ENCODE measurements at places on chromosomes 3 and 15.

GRCh38 chr3:179907784-179908482, 128.8 kb downstream of the PEX5L start:
- no peak for DNase-seq

DNA sequence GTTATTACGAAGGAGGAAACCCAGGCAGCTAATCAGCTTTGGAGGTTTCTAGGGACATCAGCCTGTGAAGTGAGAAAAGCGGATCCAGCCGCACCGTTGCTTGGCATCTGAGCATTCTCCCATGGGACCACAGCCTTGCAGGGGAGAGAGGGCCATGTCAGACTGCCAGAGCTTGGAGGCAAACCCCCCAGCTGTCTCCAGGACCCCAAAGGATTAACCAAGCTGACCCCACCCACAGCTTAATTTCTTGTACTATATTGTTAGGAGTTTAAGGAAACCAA, 5.1 kb downstream of the IGDCC3 start:
- no peak for DNase-seq

- no peak for DNase-seq
These were observed 6.8 kb downstream of the LTK start for GRCh38 chr15:41506796-41507341.

GRCh38 chr3:46427916-46428833, 21.1 kb downstream of the CCRL2 start:
- no peak for DNase-seq

DNA sequence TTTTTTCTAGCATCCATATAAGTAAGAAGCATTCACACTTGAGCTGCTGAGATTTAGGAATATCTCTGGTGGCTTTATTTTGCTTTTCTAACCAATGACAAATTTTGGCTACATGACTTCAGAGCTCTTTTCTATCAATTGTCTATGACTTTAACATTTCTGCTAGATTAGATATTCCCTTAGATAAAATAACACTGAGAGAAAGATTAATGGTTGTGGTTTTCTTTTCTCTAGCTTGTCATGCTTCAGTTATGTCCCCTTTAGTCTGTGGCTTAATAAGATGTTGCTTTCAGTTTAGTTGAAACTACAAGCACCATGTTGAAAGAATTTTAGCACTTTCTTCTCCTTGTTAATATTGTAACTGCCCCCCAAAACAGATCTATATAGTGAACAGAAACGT, 665.6 kb upstream of the CCDC54 start:
- no peak for DNase-seq

GRCh38 chr3:13171704-13172643, 98.7 kb upstream of the IQSEC1 start:
- no peak for DNase-seq

DNA sequence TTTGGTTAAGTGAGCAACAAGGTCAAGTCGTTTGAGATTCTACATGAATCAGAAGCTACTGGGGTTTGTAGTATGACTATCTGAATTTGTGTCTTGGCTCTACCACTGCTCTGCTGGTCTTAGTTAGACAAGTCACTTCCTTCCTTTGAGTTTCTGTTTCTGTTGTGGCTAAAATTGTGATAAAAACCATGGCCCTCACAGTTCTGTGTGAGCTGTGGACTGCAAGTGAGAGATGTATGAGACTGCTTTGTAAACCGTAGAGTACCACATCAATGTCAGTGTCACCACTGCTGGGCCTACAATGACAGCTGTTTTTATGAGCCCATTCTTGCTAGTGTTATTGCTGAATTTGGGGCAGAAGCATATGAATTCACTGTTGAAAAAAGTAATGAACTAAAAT, 32.7 kb downstream of the RARB start:
- no peak for DNase-seq

DNA sequence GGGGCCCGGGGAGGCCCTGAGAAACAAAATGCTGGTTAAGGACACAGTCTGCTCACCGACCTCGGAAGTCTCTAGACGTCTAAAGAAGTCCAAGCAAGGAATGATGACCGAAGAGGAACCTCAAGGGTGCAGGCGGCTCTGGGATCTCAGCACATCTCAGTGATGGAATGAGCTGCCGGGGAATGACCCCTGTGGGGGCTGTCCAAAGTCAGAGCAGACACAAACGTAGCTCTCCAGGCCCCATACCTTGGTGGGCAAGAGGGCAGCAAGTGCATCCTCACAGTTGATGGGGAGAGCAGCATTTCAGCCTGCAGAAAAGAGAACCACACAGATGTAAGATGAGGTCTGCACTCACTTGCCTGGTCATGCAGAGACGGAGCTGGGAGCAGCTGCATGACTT, 129.1 kb downstream of the IGF1R start:
- DNase-seq, result no peak

DNA sequence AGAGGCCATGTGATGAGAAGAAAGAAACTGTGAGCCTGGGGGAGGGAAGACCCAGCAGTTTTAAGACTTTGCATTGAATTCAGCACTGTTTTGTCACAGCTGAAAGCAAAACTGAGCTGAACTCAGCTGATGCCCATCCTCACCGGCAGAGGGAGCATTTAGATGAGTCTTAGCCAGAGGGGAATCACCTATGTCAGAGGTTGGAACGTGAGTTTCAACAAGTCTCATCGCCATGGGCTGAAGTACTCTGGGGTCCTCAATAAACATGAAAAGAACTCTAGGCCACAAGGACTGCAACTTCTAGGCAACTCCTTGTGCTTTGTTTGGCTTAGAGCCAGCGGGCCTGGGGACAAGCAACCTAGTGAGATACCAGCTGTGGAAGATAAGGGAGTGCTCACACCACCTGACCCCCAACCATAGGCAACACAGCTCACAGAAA, 324.5 kb downstream of the TBL1XR1 start:
- peak; percentile 11 for DNase-seq

GRCh38 chr3:54303517-54304375, 181.4 kb downstream of the CACNA2D3 start:
- DNase-seq, result no peak

DNA sequence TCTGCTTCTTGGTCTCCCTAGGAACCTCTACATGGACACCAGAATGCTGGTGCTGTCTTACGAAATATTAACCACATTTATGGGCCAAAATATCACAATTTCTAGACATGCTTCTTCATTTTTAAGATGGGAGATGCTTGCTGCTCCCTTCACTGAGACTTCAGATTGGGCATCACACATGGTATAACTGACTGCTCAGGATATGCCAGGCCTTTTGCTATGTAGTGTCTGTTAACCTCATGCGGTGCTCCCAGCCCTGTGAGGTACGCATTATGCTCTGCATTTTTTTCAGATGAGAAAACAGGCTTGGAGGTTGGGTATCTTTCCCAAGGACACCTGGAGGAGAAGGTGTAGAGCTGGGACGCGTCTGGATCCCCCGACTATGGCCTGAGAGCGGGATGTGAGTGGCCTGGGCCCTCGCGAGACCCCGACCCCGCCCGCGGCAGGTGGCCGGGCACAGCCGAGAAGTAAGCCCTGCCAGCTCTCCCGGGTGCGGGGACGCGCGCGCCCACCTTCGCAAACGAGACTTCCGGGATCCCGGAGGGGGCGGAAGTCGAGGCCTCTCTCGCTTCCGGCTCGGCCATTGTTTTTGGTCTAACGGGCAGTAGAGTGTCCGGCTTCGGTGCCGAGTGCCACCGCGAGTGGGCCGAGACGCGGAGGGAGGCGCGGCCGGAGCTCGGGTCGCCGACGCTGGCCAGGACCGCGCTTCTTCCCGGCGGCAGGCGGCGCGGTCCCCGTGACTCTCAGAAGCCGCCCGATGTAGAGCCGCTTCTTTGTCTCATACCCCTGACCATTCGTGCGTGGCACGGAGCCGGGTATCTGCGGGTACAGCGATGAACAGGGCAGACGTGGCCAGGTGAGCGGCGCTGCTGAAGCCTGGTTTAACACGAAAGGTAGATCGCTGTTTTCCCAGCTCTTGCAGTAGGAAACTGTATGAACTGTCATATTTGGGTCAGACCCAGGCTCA, at the start of gene ZKSCAN7:
Gene ZKSCAN7 (plus strand): TSS at position 568 of the 967 bp plus-strand sequence. CDS start 1,855 bp downstream, outside the sequence.
- no peak for DNase-seq

DNA sequence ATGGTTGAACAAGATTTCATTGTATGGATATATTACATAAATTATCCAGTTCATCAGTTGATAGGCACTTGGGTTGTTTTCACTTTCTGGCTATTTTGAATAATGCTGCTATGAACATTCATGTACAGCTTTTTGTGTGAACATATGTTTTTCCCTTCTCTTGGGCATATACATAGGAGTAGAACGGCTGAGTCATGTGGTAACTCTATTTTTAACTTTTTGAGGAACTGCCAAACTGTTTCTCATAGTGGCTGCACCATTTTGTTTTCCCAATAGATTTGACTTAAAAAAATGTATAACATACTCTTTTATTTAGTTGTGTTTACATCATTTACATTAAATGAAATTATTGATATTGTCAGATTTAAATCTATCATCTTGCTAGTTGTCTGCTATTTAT, 28.8 kb upstream of the RFX7 start:
- DNase-seq, result no peak

DNA sequence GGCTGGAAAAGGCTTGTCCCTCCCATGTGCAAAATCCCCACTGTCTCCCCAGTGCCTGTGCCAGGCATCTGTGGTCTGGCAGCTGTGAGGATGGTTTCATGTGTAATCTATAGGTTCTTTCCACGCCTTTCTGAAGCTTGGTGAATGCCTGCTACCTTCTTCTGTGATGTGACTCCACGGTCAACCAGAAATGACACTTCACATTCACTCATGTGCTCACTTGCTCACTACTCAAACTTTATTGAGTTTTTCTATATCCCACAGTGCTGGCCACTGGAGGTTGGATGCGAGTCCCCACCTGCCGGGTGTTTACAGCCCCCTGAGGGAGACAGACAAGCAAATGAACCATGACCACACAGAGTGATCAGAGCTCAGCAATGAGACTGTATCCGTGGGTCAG, 27.9 kb upstream of the TLE3 start:
- DNase-seq, result no peak

GRCh38 chr15:96403932-96404331, 73.4 kb downstream of the NR2F2 start:
- no peak for DNase-seq

DNA sequence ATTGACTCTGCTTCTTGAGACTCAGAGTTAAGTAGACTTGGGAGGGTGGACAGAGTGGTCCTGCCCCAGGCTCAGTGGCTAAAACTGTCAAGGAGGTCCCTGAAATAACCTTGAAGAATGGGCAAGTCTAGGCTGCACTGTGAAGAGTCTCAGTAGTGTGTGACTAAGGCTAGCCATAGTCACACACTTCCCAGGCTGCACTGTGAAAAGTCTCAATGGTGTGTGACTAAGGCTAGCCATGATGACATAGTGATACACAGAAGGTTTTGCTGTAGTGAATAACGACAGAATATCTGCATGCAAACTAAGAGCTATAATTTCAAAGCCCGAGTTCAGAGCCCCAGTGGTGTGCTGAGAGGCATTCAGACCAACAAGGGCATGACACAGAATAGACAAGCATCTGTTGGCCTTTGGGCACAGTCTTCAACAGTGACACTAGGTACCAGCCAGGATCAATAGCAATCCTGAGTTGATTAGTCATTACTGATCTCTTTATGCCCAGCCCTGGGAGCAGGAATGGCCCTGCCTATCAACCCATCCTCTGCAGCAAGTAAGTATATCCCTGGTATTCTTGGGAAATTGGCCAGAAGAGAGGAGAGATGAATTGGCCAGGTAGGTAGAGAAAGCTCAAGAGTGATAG, 72.4 kb upstream of the BBX start:
- DNase-seq, result no peak

DNA sequence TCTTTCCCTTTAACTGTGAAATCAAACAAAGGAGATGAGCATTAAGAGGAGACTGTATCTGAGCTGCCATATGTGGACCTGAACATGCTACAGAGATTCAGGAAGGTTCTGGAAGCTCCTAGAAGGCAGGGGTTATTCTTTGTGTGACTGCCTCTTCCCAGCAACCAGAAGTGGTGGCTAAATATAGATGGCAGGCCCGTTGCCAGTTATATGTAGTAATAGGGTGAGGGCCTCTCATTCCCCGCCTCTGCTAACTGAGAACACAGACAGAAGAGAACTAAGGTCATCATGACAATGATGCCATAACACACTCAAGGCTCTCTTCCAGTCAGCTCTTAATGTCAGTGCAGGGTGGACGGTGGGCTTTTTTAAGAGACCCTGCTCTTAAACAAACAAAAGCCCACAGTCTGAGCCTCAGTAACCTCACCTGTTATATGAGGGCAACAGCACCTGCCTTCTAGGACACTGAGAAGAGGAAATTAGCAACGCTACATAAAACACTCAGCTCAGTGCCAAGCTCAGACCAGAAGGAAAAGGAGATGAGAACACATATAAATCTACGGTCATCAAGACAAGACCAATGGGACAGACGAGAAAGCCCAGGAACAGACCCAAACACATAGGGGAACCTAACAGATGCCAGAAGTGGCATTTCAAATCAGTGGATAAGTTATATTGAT, 22.3 kb downstream of the CFAP92 start:
- DNase-seq, result no peak

- DNase-seq, result no peak
These were observed 24.7 kb downstream of the CADM2 start for GRCh38 chr3:84983490-84983889.

- no peak for DNase-seq
These were observed 111.0 kb downstream of the NSUN3 start for GRCh38 chr3:94173673-94174434.

DNA sequence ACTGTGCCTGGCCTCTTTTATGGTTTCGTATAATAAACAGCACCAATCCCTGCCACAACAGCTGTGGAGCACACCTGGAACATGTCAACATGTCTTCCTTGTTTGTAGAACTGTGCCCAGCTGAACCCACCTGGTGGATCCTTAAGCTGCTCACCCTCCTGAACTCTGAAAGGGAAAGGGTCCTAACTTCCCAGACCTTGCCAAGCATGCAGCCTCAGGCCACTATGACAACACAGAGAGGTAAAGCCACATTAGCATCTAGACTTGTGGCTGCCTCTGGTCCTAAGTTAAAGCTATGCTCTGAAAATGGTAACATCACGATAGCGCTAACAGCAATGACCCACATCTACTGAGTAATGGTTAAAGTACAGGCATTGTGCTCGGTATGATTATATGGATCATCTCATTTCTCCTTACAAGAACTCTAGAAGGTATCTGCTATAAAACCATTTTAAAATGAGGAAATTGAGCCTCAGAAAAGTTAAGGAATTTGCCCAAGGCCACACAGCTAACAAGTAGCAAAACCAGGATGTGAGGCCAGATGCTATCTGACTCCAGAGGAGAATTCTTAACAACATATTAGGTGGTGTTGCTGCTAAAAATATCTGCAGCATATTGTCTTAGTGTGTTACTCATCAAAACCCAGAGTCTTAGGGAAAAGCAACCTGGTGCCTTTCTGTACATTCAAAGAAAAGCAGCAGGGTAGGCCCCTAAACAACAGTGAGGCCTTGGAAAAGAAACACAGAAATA, 23.1 kb upstream of the HERC1 start:
- DNase-seq, result no peak

- DNase-seq, result no peak
These were observed 258.7 kb upstream of the PPP2R3A start for GRCh38 chr3:135706758-135707375.

- no peak for DNase-seq
These were observed 86.7 kb downstream of the EBLN2 start for GRCh38 chr3:73148206-73148605.
